ENCODE measurements at places on chromosomes 16 and 17.

- DNase-seq, result no peak
Measured at GRCh38 chr16:5461141-5461540, 363.5 kb upstream of the EEF2KMT start.

DNA sequence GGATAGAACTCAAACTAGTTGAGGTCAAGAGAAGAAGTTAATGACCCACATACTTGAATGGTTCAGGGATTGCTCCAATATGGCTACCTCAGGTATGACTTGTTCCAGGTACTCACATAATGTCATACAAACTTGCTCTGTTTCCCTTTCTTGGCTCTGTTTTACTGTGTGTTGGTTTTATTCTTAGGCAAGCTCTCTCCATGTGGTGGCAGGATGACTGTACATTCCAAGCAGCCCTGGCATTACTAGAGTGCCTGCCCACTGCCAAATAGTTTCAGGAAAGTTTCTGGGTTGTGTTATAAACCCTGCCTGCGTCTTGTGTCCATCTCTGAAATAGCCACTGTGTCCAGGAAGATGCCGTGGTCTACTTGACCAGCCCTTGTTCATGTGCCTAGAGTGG lies 476.8 kb downstream of the SHISA9 start:
- no peak for DNase-seq

DNA sequence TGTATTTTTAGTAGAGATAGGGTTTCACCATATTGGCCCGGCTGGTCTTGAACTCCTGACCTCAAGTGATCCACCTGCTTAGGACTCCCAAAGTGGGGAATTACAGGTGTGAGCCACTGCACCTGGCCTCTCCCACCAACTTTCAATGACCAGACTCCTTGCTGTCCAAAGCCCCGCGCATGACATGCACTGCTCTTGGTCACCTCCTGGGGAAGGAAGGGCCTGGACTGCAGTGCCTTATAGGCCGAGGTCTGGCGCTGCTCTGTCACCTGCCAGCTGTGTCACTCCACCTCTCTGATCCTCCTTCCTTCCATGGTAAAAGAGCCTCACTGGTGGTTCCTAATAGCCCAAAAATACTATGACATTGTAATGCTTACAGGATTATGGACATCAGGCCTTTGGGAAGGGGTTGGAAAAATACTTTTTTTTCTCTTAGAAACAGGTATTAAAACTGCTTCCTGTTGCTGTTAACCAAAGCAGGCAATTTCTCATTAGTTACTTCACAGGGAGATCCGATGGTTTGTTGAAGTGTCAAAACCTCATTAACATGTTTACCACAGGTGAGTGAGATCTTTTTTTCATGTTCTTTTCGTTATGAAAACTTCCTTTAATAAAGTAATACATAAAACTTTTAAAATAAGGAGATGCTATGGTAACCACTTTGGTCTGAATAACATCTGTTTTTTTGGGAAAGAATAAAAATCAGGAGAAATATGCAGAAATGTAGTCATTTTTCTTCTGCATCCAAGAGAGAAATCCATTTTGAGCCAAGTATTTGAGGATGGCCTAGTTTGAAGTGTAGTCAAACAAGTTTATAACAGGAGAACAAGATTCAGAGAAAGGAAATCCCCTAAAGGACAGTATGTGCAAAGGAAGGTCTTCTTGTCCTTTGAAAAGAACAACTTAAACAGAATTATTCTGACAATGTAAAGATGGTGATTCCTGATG lies 35.5 kb downstream of the GRB7 start:
- DNase-seq, result no peak

GRCh38 chr16:3595521-3596021 lies 15.8 kb downstream of the SLX4 start:
- DNase-seq, result no peak

- no peak for DNase-seq
Measured at GRCh38 chr16:81553814-81554675, 109.4 kb downstream of the CMIP start.

- no peak for DNase-seq
Measured at GRCh38 chr16:81936209-81937000, 74.9 kb downstream of the SDR42E1 start.

DNA sequence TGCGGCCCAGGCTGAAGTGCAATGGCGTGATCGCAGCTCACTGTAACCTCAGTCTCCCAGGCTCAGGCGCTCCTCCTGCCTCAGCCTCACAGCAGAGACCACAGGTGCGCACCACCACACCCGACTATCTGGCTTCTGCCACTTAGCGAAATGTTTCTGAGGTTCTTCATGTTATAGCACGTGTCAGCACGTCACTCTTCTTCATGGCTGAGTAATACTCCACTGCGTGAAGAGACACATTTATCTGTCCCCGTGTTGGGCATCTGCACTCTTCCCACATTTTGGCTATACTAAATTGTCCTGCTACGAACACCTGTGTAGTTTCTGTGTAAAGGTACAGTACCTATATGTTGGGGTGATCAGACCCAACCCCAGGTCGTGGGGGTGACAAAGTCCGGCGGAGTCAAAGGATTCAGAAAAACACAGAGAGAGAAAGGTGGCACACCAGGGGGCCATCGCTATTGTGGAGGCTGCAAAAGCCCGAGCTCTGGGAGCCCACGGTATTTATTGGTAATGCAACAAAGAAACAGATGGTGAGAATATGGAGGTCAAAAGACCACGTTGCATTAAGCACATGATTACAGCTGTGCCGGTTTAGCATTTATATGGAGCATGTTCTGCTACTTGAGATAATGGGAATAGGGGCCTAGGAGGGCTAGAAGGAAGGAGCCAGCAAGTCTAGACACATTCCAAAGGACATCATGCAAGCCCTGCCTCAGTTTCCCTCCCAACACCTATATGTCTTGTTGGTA lies 851 bp upstream of the DPEP1 start:
- DNase-seq, result no peak

DNA sequence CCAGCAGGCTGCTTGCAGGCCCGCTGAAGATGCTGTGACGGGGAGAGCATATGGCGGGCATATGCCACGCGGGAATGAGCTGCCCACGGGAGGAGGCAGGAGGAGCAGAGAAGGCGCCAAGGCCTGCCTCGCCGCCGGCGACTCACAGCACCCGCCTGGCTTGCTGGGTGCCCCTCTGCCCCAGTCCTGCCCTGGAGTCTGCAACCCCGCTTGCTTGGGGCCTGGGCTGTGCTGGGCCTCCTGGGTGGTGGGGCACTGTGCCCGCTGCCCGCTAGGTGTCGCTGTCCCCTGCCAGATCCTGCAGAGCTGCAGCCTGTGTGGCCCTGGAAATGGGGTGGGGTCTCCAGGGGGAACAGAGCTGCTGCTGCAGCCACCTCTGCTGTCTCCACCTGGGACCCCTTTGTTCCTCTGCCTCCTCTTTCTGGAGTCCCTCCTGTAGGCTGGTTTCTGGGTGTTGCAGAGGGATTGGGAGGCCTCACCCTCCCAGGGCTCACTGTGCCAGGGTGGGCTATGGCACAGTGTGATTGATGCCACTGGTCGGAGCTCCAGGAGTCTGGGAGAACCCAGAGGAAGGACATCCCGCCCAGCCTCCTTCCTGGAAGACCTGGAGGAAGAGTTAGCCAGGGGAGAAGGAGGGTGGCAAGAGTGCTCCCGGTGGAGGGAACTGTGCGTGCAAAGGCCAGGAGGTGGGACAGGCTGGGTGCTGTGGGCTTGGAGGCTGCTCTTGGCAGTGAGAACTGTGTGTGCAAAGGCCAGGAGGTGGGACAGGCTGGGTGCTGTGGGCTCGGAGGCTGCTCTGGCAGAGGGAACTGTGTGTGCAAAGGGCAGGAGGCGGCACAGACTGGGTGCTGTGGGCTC lies 141.0 kb upstream of the CIBAR2 start:
- DNase-seq, result peak; percentile 77

GRCh38 chr17:77723071-77723908 lies 235.2 kb upstream of the TNRC6C start:
- DNase-seq, result no peak

DNA sequence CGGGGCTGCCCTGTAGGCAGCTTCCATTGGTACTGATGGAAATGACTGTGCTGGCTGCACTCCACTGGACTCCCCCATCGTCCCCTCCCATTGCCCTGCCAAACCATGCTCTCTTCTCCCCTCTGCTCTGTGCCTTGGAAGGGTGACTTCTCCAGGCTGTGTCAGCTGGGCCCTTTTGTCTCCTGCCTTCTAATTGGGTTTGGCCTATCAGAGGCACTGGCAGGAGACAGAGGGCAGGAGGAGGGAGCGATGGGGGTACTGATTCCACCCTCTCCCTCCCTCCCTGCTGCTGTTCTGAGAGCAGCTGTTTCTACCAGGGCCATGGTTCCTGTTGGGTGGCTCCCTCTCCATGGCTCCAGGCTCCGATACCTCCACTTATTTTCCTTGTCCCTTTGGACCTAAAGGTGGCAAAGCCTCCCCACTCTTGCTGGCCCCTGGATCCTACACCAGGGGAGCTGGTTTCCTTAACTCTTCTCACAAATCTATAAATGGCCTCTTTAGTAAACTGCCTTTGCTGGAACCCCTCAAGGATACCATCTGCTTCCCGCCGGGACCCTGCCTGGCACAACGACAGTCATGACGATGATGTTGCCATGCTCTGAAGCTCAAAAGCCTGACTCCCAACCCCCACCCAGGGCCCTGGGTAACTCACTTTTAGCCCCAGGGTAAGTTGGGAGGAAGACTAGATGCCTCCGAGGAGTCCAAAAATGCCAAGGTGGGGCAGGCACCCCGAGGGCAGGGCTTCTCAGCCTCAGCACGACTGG lies 123.8 kb upstream of the RPL38 start:
- no peak for DNase-seq

GRCh38 chr16:49556606-49557446 lies 183.2 kb downstream of the C16orf78 start:
- DNase-seq, result no peak

DNA sequence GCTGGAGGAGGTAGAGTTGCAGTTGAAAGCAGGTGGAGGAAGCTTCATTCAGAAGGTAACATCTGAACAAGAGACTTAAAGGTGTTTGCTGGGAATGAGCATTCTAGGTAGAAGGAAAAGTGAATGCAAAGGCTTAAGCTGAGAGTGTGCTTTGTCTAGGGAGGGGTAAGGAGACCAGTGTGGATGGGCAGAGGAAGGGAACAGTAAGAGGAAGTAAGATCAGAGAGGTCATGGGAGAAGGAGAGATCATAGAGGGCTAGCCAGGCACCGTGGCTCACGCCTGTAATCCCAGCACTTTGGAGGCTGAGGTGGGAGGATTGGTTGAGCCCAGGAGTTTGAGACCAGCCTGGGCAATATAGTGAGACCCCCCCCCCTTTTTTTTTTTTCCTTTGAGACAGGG lies 3.3 kb downstream of the STX4 start:
- DNase-seq, result no peak

DNA sequence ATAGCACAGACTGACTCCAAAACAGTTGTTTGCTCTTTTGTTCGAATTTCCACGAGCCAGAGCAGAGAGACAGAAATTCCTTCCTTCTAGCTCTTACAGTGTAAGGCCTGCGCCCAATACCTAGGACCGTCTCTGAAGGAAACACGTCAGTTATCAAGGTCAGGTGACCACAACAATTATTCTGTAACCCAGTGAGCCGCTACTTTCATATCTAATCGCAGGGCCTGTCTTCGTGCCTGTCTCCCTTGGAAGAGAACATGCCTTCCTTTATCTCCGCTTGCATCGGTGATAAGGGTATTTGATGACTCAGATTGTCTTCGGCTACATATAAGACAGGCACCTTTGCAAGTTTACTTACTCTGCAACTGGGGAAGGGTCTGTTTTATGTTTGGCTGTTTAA lies 288.0 kb downstream of the MAF start:
- no peak for DNase-seq

DNA sequence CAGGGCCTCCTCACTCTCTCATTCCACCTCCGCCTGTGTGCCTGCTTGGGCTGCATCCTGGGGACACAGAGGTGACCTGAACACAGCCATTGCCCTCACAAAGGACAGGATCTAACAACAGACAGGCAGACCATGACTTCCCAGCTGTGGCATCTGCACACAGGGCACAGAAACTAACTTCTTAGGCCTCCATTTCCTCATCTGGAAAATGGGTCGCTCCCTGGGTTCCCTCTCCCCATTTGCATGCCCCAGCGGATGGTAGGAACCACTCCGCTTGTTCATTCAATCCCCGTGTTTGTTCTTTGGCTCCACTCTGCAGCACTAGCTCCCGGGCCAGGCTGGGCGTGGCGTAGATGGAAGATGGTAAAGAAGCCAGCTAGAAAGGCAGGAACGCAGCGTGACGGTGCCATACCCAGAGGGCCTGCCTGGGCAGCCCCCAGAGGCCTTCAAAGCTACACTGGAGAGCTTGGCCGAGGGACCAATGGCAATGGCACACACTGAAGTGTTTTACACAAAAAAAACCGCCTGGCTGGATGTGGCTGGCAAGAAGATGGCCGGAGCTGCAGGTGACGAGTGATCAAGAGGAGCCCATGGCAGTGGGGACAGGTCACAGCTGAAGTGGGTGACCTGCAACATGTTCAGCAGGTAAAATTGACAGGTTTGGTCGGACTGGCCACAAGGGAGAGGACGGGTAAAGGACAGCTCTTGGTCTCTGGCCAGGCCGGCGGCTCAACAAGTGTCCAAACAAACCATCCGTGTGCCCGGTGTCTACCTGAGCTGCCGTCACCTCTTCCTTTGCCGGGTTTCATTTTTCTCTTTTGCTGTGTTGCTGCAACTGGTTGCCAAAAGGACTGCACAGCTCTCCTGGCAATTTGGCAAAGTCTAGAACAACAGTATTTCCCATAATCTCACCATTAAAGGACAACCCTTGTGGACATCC lies 66.9 kb downstream of the SOCS1 start:
- DNase-seq, result no peak

- DNase-seq, result no peak
Measured at GRCh38 chr16:25925421-25925820, 233.7 kb downstream of the HS3ST4 start.

DNA sequence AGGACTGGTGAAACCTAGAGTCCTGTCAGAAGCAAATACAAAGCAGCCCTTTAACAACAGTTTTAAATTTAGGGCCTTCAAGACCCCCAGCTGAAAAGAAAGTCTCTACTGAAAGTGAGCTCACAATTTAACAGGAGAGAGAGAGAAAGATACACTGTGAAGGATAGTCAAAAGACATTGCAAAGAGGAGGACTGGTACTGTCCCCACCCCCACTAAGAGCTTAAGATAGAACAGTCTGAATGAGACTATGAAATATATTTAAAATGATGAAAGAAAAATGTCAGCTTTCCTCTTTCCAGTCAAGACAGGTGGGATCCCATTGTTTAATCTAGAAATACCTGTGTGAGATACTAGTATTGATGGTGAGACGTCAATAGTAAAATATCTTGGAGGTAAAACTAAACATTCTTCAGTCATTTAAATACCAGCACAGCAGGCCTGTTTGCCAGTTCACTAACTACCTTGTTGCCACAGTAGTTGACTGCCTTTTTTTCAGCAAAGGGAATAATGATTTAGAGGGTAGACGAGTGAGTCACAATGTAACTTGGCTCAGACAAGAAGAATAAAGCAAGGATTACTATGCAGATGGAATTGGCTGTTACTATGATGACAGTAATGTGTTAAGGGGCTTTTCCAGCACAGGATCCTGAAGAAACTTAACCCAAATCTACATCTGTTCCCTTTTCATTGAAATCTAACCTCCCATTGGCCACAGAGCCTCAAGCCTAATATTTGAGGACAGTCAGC lies 47.2 kb upstream of the RASL10B start:
- no peak for DNase-seq

DNA sequence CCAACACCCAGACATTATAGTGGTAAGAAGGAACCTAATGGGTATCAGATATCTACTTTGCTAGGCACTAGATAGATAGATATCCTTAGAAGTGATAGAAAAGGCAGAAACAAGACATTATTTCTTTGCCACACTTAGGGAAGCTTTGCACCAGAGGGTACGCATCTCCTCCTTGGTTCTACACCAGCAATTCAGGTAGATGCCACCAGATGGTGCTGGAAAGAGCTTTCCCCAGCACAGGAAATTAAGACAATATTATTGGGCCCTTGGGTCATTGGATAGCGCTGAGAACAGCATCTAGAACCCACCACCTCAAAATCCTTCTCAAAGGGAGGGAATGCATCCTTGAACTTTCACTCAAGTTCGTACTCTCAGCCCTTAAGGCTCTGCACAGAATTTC lies 173.8 kb upstream of the CCL2 start:
- DNase-seq, result peak; percentile 2
